Activated CD4-positive, CD25-positive, alpha-beta regulatory T cell treated with anti-CD3 and anti-CD28 coated beads, Interleukin-2, amount 50 U/mL, for 16 hours (primary cell): ENCODE measurements at places on chromosomes 6 and 20.

GRCh38 chr20:39935901-39936300, 753.1 kb downstream of the MAFB start:
- no peak for DNase-seq

DNA sequence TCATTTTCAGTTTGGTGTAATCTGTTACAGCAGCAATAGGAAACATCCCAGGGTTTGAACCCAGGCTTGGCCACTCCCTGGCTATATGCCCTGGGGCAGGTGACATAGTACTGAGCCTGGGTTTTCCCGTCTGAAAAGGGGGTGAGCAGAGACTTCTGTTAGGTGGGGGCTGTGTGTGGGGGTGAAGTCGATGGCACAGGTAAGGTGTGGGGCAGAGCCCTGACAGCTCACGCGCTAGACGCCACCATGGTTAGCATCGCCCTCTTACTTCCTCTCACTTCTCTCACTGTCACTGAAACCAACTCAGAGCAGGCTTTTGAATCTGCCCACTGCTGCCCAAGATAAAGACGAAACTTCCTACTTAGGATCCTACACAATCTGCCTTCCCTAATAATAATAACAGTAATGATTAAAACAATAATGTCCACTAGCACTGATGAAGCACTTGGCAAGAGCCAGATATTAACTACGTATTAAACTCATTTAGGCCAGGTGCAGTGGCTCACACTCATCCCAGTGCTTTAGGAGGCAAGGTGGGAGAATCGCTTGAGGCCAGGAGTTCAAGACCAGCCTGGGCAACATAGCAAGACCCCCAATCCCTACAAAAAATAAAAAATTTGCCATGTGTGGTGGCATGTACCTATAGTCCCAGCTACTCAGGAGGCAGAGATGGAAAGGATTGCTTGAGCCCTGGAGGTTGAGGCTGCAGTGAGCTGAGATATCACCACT, 117.9 kb upstream of the PTPN1 start:
- no peak for DNase-seq

DNA sequence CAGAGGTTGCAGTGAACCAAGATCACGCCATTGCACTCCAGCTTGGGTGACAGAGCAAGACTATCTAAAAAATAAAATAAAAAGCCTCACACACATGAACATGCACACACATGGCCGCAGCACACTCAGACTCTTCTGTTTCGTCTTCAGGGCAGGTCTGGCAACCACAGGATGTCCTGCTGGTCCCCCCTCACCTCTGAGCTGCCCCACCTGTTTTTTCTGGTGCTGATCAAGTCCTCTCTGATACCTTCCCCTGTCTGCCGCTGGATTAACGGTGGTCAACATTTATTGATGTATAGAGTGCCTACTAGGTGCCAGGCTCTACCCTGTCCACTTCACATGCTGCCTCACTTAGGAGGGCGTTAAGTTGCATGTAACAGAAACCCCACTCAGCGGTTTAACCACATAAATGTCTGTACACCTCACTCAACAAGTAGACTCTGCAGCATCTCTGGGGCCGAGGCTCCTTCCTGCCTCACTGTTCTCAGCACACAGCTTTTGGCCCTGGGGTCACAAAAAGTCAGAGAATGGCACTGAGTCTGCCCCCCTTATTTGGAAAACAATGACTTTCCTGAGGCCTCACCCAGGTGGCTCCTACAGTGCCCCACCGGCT, 4.5 kb upstream of the AP5S1 start:
- DNase-seq, result no peak

GRCh38 chr20:45507011-45507820, 8.2 kb downstream of the SPINT3 start:
- DNase-seq, result no peak

GRCh38 chr20:16243470-16243869, 329.8 kb downstream of the KIF16B start:
- no peak for DNase-seq

GRCh38 chr6:5278047-5278446, 16.7 kb downstream of the FARS2 start:
- no peak for DNase-seq

- no peak for DNase-seq
These were observed at the start of gene RIPOR3 for GRCh38 chr20:50690650-50691572. Gene RIPOR3, minus strand, starts transcription at chr20:50691542. Its CDS starts 414 bp downstream, at chr20:50691128.

DNA sequence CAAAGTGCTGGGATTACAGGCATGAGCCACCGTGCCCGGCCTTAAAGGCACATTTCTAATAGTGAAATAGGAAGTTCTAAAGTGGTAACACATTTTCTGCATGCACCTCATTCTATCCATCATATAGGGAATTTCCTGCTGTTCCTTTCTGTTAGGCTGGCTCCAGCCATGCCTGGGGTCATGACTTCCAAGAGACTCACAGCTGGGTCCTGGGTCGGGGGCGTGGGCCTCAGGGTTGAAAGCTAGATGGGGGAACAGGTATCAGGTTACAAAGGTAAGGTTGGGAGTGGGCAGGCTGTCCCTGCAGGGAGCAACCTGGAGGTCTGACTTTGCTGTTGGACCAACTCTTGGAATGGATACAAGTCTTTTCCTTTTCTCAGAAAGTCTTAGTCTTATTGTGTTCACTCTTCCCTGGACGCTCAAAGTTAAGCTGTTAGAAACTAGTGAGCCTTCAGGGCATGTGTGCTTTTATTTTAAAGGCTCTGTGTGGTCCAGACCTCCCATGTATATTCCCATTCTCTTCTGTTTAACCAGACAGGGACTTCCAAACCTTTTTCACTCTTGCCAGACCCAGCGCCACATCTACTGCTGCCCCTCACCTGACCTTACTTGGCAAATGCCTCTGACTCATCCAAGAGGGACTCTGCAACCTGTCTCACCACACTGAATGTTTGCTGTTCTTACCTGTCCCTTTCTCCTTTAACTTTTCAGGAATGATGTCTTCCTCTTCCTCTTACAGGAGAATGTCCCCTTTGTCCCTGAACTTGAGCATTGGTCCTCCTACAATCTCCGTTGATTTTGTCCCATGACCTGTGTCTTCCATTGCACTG, 64.4 kb downstream of the TMEM170B start:
- DNase-seq, result no peak

DNA sequence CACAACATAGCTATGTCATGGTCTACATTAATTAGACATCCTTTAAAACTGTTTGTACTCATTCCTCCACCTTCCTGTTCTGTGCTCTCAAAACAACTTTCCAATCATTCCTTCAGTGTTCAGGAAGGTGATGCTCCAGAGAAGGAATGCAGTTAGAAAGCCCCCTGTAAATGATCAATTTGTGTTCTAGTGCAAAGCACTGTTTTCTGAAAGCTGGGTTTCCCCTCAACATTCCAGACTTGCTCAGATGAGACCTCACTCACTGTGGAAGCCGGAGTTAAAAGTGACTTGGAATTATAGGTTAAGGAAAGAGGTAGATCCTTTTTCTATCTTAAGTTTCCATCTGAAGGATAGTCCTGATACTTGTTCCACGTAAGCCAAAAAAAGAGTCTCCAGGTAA, 95.9 kb downstream of the BMP2 start:
- DNase-seq, result no peak

GRCh38 chr20:25239387-25240370, 8.2 kb upstream of the PYGB start:
- DNase-seq, result no peak

GRCh38 chr6:120096696-120097260, 747.2 kb upstream of the MAN1A1 start:
- no peak for DNase-seq

GRCh38 chr6:55604021-55604420, 25.0 kb upstream of the HMGCLL1 start:
- no peak for DNase-seq

GRCh38 chr20:46674253-46675083, 14.8 kb downstream of the TP53RK start:
- DNase-seq, result no peak

GRCh38 chr6:112752305-112752704, 405.2 kb downstream of the RFPL4B start:
- no peak for DNase-seq

DNA sequence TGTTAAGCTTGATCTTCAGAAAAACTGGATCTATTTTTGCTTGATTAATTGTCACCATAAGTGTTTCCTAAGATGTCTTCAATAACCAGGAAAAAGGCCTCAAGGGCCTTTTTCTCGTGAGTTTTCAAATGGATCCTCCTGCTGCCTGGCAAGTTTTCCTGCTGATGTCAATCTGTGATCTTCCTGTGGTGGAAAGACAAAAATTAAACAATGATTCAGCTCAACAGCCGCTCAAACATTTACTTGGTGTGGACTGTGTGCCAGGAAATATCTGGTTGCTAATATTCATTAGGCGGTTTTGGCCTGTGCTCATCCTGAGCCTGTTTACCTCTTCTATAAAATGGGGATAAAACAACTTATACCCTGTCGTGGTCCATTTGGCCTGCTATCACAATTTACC, 35.4 kb upstream of the SSTR4 start:
- no peak for DNase-seq

GRCh38 chr20:60123652-60124051, 165.4 kb downstream of the CDH26 start:
- no peak for DNase-seq

DNA sequence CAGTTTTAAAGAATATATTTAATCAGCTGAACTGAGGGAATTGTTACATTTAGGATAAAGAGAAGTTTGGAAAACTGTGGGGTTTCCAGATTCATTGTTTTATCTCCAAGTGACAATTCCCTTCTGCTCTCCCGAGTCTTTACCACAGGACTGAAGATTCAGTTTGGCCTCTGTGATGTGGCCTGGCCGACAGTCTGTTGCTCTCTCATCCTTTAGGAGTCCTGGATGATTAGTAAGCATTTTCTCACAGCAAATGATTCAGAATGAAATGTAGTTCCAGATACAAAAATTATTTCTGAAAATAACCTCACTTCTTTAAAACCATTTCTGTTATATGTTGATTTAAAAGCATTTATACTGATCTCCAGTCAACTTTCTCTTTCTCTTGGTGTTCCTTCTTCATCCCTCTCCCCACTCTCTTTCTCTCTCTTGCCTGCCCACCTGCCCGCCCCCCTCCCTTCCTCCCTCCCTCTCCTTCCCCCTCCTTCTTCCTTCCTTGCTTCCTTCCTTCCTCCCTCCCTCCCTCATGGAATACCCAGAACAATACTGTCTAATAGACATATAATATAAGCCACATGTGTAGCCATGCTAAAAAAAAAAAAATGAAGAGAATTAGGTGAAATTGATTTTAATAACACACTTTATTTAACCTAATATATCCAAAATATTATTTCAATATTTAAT, 254.9 kb downstream of the PRL start:
- DNase-seq, result no peak

GRCh38 chr20:38001173-38001875, 31.9 kb downstream of the TTI1 start:
- no peak for DNase-seq

GRCh38 chr6:75268121-75268987, 16.2 kb downstream of the TMEM30A start:
- no peak for DNase-seq

DNA sequence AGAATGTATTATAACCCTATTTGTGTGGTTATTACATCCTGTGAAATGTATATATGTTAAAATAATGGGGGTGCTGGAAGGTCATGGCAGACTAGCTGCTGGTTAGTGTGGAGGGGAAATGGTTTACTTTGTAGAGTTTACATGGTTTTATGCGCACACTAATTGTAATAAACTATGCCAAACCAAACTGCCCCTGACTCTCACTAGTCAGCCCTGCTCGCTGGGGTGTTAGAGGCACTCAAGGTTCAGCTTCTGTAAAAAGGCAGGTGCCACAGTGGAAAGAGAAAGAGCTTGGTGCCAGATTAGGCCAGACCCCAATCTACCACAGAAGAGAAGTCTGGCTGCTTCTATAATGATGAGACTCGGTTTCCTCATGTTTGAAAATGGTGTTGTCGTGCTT, 52.7 kb downstream of the GOPC start:
- no peak for DNase-seq

DNA sequence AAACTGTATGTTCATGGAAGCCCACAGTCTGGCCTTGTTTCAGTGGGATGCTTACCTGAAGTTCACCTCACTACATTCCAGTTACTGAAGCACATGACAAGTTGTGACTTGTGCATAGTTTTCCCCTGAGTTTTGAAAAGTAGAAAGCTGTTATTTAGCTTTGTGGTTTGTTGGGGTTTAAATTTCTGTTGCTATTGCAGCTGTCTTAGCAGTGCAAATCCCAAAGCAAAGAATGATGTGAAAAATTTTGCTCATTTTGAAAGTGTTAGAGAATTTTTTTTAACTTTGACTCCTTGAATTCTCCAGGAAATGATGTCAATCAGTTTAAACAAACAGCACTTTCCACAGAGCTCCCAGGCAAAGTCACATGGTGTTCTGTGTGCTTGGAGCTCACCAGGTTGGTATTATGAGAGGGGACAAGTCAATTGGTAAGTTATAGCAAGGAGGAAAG, 268.4 kb downstream of the ADGRG6 start:
- no peak for DNase-seq

DNA sequence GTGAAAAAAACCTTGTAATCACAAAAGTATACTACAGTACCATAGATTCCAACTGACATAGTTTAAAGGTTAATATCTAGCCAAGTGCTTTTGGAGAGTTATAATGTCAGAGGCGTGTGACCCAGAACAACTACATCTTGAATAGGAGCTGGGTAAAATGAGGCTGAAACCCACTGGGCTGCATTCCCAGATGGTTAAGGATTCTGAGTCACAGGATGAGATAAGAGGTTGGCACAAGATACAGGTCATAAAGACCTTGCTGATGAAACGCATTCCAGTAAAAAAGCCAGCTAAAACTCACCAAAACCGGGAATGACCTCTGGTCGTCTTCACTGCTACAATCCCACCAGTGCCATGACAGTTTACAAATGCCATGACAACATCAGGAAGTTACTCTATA, 22.4 kb upstream of the KIAA0408 start:
- DNase-seq, result no peak

- DNase-seq, result no peak
These were observed 19.8 kb downstream of the ADGRF5 start for GRCh38 chr6:46901882-46902314.

- no peak for DNase-seq
These were observed 80.2 kb upstream of the RNF217 start for GRCh38 chr6:124881898-124882578.

DNA sequence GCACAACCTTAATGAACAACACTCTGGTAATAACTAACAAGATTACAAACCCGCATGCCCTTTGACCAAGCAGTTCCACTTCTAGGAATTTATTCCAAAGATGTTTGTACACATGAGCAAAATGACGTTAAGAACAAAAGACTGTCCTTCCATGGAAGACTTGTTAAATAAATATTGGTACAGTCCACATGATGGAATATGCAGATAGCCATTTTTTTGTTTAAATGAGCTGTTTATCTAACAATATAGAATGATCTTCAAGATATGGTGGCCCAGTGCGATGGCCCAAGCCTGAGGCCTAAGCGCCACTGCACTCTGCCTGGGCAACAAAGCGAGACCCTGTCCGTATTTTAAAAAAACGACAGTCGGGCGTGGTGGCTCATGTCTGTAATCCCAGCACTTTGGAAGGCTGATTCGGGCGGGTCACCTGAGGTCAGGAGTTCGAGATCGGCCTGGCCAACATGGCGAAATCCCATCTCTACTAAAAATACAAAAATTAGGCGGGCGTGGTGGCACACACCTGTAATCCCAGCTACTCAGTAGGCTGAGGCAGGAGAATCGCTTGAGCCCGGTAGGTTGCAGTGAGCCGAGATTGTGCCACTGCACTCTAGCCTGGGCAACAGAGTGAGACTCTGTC, 7.4 kb upstream of the AHCY start:
- no peak for DNase-seq
